Keratinocyte (primary cell): ENCODE measurements at places on chromosomes 12 and 14.

DNA sequence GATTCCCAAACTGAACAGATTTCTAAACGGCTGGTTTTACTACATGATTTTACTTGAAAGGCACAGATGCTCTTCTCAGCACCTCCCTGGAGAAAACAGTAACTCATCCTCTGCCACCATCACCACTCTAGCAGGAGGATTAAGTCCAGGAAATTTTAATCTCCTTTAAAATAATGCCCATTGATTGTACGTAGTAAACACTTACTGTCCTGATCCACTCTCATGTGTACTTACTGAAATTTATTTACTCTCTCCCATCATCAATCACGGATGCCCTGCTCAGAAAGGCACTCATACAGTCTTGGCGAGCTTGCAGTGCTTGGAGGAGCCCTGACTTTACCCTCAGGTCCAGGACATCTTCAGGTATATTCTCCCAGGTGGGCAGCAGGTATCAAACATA, 239.8 kb upstream of the EGLN3 start:
- DNase-seq: no peak

DNA sequence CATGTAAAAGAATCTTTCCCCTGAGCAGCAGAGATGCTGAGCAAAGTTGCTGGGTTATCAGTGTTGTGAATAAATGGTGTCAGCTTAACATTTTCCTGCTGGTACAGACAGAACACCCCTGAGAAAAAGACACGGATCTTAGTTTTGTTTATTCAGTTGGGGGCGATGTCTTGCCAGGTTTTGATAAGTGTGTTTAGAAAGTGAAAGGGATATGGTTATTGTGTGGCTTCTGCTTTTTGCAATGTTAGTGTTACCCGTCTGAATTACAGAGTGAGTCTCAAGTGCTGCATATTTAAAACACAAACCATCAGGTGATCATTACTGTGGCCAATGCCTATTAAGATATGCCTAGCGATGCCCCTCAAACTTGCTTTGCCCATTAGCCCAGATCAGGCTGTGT, 864.6 kb upstream of the SEL1L start:
- DNase-seq: no peak

- DNase-seq: peak; percentile 88
Observed at GRCh38 chr14:20683891-20684661, at the start of gene RNASE4. TSS of gene RNASE4 (plus strand) at chr14:20684560. CDS start at chr14:20699372, 14,812 bp downstream.

DNA sequence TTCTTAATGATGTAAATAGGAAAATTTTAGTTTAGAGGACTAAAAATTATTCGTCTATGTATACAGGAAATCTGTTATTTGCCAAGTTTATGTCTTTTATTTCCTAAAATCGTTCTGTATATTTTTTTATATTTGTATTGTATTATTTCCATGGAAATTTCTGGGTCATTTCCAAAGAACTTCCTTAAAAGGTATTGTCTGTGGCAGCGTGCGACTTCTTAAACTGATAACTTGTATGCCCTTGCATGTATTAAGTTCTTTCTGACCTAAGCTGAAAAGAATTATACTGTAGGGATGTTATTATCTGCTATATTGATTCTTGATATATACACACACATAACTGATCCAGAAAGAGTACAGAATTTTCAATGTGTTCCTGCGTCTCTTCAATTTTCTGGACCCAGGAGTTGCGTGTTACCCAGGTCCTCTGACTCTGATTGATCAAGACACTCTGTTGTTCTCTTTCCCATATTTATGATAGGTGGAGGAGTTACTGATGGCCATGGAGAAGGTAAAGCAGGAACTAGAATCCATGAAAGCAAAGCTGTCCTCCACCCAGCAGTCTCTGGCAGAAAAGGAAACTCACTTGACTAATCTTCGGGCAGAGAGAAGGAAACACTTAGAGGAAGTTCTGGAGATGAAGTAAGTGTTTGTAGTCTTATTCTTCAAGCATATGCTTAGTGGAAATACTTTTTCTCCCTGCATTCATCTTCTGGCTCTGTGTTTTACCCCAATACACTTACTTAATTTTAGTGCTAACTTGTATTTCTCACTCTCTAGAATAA, 298.5 kb downstream of the ERC1 start:
- DNase-seq: no peak

- no peak for DNase-seq
Observed at GRCh38 chr14:105526776-105527380, 495 bp downstream of the TMEM121 start.

DNA sequence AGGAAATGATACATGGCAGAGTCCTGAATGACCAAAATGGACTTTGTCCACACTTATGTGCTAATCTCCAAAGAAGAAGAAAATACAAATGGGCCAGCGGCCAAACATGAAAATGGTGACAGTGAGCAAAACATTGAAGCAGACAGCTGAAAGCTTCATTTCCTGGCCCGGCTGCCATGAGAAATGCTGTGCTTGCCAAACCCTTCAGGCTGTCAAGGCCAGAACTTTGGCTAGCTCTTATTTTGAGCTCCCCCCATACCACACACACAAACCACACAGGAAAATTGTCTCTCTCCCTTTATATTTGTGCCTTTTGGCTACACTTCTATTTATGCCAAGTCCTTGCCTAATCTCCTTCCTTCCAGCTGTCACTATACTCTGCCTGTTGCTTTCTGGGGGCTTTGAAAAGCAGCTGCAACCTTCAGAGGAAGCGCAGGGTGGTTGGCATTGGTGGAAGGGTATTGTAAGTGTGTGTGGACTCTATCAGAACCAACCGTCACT, 323.8 kb downstream of the RAD51B start:
- DNase-seq: no peak

GRCh38 chr14:105549481-105549880, 23.1 kb downstream of the TMEM121 start:
- no peak for DNase-seq

- DNase-seq: no peak
Observed at GRCh38 chr14:77603654-77604255, 12.7 kb downstream of the SPTLC2 start.

GRCh38 chr14:55303691-55304145, 32.5 kb downstream of the FBXO34 start:
- no peak for DNase-seq

GRCh38 chr12:120680165-120680738, 6.7 kb upstream of the MLEC start:
- no peak for DNase-seq

DNA sequence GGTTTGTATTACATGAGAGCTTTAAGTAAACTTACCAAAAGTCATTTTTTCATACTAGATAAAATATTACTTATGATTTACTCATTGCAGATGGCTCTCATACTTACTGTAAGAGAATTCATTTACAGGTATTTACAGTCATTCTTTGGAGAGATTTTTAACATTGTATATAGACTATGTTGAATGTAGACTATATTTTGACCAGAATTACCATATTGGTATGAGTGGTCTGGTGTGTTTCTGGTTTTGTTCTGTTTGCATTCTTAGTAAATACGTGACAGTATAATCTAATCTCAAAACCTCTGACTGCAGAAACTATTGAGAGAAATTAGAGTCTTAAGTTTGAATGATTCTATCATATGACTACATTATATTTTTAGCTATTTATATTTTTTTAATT, 91.1 kb downstream of the USP15 start:
- DNase-seq: no peak

GRCh38 chr14:73287071-73287470, 49.8 kb downstream of the PAPLN start:
- DNase-seq: no peak

DNA sequence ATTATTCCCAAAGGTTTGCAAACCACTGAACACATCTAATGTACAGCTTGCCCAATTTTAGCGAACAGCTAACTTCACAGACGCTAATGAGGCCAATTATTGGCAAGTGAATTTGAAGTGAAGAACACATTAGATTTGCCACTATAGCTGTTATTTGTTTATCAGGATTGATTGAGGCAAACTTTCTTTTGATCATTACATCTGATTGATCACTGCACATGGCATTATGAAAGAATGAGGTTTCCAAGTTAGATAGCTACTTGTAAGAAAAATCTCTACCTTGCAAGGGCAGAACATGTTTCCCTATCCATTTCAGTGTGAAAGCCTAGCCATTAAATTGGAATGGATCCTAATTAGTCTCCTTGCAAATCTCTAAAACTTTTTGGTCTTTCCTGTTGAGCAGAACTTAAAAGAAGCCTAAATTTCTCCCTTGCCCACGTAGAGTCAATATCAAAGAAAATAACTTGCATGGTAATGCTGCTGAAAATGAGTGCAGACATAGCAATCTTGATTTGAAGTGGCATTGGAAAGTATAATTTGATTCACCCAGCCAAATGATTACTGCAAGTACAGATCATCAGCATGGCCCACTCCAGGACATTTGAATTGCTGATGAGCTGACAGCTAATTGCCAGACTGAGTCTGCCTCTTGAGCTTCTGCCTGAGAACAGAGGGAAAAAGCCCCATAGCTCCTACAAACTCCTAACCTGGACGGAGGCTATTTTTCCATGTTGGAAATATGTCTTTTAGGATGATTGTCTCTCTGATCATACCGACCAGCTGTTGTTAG, 98.6 kb downstream of the TPH2 start:
- DNase-seq: no peak

GRCh38 chr12:7868391-7868790, 4.3 kb downstream of the SLC2A14 start:
- no peak for DNase-seq

DNA sequence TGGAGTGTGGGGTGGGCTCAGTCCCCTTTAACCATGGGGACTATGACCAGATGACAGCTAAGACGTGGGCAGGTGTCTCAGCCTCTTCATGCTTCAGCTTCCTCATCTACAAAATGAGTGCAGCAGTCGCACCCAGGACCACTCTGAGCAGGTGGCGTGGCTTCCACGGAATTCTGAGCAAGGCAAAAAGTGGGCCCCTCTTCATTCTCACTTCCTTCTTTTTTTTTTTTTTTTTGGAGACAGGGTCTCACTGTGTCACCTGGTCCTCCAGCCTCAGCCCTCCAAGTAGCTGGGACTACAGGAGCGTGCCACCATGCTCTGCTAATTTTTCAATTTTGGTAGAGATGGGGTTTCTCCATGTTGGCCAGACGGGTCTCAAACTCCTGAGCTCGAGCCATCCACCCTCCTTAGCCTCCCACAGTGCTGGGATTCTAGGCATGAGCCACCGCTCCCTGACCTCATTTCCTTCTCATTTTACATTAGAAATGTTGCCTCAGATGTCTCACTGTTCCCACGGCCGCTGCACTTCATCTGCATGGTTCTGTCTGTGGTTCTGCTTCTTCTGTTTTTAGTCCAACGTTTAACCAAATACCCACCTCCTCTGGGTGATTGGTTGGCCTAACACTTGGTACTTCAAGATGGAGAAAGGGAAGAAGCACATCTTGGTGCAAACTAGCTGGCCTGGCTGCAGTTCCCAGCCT, 41.3 kb upstream of the BCL7A start:
- DNase-seq: no peak
